ENCODE measurements at places on chromosomes 3 and 15.

DNA sequence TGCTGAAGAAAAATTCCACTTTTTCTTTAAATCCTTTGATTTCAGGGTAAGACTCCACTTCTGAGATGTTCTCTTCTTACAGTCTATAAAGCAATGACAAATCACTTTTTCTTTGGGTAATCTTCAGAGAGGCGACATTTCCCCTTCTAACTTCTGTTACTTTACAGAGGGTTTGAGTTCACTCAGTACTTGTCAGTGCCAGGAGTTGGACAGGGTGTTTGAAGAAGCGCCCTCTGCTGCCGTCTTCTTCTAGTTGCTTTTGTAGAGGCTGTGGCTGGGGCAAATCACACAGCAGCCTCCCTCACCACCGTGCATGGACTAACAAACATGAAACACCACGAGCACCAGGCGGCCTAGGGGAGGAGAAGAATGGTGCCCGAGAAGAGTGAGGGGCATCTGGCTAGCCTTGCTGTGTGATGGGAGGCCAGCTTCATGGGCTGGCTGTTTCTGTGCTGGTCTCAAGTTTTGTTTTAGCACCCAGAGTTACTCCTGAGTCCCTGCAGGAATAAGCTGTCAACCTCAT is at the start of gene CD80:
Gene CD80, minus strand, starts transcription at position 174 of the 523 bp plus-strand sequence. CDS start 1,886 bp downstream, outside the sequence.
- peak; percentile 47 for DNase-seq

DNA sequence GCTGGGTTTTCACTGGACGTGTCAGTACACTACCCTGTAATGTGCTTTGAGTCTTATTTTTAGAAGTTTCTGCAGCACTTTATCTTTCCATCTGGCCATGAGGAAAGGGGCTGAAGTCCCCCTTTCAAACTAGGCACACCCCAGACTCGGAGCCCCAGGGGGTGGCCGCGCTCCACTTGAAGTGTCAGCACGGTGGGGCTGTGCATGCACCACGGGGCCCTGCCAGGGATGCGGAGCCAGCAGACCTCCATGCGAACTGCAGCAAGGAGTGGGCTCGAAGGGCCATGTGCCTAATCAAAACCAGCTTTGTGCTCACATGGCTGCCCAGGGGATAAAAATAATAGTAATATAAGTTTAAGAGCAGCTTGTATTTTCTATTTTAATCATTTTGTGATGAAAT is 100.9 kb upstream of the HACD2 start:
- DNase-seq: no peak

- no peak for DNase-seq
Measured at GRCh38 chr3:31880482-31881078, 100.5 kb downstream of the OSBPL10 start.

GRCh38 chr3:178684881-178685590 is 148.8 kb downstream of the KCNMB2 start:
- no peak for DNase-seq

DNA sequence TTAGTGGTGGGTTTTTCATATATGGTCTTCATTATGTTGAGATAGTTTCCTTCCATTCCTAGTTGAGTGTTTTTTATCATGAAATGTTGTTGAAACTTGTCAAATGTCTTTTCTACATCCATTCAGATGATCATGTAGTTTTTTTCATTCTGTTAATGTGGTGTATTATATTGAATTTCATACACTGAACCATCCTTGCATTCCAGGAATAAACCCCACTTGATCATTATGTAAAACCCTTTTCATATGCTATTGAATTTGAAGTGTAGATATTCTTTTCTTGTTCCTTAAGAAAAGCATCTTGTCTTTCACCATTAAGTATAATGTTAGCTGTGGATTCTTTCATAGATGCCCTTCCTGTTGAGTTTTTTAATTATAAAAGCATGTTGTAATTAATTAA is 42.9 kb downstream of the PIAS1 start:
- no peak for DNase-seq

DNA sequence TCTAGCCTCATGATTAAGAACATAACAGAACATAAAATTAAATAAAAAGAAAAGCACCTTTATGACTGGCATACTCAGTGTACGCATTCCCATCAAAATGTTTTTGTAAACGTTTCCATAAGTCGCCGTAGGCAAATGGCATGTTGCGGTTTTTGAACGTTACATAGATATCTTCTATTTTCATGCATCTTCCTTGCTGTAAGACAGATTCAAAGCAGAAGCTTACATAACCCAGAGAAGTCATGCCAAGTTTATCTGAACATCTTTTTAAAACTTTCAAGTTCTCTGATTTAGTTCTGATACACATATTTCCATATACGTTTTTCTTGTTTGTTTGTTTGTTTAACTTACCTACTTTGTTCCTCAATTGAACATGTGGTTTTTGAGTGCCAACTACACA is 388.6 kb downstream of the GABRG3 start:
- no peak for DNase-seq

- no peak for DNase-seq
Measured at GRCh38 chr3:133797396-133798105, 8.1 kb upstream of the SRPRB start.

DNA sequence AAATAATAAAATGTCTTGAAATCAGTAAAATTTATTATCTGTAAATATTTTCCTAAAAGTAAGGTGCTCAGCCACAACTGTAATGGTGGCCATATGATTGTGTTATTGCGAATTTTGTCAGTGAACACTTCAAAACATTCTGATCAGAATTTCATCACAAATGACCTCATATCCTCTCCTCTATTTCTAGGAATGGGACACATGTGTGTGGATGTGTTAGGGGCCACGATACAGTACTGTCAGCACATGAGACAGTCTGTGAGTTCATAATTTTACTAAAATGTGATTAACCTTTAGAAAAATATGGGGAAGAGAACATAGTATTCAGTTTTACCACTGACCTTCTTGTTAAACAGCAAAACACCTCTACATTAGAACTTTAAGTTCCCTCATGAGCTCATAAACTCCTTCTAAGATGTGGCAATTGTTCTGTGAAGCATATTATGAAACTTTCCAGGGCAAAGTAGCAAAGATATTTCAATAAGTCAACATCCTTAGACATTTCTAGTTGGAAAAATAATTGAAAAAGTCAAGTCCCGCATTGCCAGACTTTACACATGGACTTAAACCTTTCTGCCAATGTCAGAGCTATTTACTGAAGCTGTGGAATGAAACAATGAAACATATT is 158.2 kb upstream of the ABI3BP start:
- DNase-seq: no peak

DNA sequence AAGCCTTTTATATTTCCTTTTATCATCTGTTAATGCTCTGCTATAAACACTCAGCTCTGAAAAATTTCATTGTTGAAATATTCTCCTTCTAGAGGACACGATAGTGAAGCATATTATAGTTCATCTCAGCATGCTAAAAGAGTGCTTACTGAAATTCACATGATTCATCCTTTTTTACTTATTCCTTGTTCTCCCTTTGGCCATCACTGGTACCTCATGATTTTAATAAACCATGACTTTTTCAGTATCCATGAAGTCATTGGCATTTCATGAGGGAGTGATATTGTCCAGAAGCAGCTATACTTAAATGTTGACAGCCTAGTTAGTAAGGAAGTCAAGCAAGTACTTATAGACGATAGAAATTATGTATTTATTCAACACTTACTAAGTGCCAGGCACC is 112.7 kb downstream of the PROS1 start:
- DNase-seq: no peak

DNA sequence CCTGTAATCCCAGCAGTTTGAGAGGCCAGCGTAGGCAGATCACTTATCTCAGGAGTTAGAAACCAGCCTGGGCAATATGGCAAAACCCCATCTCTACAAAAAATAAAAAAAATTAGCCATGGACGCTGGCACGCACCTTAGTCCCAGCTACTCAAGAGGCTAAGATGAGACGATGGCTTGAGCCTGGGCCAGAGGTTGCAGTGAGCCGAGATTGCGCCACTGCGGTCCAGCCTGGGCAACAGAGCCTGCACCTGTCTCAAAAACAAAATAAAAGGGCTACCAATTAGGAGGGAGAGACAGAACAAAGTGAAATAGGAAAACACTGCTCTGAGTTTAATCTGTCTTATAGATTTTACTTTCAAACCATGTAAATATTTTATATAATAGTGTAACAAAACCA is 33.8 kb downstream of the MSL2 start:
- no peak for DNase-seq

- DNase-seq: peak; percentile 43
Measured at GRCh38 chr3:23778446-23778845, 27.3 kb upstream of the UBE2E1 start.

GRCh38 chr15:58043192-58043903 is 22.2 kb downstream of the ALDH1A2 start:
- peak; percentile 34 for DNase-seq

DNA sequence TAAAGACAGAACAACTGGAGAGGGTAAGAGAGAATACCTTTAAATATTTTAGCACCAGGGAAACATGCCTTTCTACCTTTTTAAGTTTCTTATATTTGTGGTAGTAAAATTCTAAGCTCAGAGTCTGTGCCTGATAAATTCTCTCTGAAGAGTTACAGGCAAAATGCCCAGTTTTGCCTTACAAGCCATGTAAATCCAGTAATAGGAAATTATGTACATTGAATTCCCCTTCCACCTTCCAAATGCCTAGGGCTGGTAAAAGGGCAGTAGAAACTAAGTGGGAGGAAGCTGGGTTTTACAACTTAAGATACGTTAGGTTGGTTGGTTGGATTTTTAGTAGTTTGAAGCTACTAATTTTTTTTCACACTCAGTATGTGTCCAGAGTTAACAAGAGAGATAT is 43.1 kb upstream of the TP63 start:
- no peak for DNase-seq

GRCh38 chr3:195282961-195283360 is 12.0 kb upstream of the XXYLT1 start:
- no peak for DNase-seq

DNA sequence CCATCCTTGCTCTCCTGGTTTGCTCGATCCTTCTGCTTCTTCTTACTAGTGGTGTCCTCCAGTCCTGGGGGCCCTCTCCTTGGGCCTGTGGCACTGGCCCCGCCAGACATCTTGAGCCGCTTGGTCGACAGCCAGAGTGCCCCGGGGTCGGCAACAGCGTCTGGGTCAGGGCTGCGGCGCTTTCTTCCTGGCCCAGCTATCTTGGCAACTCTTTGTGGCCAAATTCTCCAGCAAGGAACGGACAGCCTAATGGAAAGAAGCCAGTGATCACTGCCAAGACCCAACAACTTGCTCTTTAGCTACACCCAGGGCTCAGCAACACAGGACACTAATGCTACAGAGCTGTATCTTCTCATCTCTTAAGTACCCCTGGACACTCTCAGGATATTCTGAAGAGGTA is 1.6 kb downstream of the USP19 start:
- DNase-seq: no peak

DNA sequence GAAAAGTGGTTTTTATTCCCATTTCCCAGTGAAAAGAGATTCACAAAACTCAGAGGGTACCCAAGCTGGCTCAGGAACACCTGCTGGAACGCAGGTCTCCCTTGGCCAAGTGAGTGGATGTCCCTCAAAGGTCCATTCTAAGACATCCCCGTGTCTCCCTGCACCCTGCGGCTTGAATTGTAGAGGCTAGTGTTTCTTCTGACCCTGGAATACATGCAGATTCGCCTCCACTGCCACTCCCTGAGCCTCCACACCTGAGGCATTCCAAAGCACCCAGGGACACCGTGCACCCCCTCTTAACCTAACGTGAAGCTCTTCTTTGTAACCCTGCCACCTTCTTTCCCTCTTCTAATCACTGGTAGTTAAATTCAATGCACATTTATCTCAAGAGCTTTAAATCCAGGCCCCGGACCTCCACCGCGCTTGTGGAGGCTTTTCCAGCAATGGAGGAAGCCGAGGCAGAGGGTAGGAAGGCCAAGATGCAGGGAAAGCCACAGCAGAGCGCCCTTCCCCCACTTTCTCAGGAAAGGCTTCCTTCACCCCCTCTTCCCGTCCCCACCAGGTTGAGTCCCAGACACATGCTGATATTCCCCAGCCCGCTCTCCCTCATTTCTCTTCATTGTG is 590 bp upstream of the ITGA11 start:
- no peak for DNase-seq

GRCh38 chr3:105906836-105907235 is 38.0 kb upstream of the CBLB start:
- DNase-seq: peak; percentile 99

- DNase-seq: peak; percentile 37
Measured at GRCh38 chr3:15812183-15812582, 14.4 kb upstream of the ANKRD28 start.

GRCh38 chr3:187920030-187920429 is 174.8 kb upstream of the BCL6 start:
- DNase-seq: peak; percentile 61

GRCh38 chr3:123833398-123833785 is 50.7 kb downstream of the MYLK start:
- DNase-seq: peak; percentile 38

DNA sequence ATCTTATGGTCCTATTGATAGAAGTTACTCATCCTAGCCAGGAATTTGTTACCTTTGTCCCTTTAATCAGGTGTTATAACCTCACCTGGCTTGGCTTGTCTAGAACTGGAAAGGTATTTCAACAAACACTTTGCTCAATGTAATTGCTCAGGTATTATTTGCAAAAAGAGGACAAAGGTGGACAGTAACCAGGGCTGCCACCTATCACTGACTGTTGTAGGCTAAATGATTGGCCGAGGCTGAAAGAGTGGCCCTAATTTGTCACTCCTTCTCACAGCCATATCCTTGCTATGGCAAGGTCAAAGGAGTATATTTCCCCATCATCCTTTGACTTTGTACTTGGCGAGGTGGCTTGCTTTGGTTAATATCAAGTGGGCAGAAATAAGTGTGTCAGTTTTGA is 2.7 kb upstream of the SELENOS start:
- DNase-seq: no peak

DNA sequence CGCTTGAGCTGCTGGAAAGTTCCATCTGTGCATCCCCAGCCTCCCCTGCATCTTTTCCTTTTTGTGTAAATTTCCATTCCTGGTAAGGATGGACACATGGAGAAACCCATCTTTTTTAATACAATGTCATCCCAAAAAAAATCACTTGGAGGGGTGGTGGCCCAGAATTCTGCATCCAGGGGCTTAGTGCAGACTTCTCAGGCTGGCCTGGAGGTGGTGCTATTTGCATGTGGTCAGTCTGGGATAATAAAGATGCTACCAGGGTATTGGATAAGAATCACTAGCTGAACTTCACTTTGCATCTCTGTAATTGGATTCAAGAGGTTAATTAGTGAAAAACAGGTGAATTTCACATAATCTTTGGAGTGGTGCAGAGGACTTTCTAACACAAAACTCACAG is 1.8 kb upstream of the ZSCAN2 start:
- DNase-seq: peak; percentile 63

- no peak for DNase-seq
Measured at GRCh38 chr3:159451067-159451466, 537.6 kb upstream of the IL12A start.

All from HCEC 1CT (cell line).